ENCODE measurements at places on chromosomes 11 and 22.
A peak's percentile ranks its signal among the peaks of the same experiment; 100 is the strongest.

GRCh38 chr11:112042161-112042960 lies 17.2 kb downstream of the DLAT start:
- DNase-seq, result no peak

DNA sequence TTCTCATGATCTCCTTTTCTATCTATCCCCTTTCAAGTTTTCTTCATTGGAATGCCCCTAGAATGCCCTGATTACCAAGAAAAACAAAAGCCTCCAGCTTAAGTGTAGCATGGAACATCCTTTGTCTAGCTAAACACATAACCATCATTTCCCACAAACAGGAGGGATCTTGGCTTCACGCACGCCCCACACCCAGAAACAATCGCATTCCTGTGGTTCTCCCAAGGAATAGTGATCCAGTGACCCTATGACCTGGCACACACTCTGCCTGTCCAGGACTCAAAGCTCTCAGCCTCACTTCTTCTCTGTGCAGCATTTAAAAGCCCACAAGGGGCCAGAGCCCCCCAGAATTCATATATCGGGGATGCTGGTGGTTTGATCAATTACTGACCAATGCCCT lies 9.3 kb upstream of the POU2AF1 start:
- no peak for DNase-seq

GRCh38 chr11:122094836-122095235 lies 21.2 kb downstream of the BLID start:
- DNase-seq, result no peak

GRCh38 chr11:72088076-72088808 lies 7.6 kb downstream of the LRRC51 start:
- no peak for DNase-seq

DNA sequence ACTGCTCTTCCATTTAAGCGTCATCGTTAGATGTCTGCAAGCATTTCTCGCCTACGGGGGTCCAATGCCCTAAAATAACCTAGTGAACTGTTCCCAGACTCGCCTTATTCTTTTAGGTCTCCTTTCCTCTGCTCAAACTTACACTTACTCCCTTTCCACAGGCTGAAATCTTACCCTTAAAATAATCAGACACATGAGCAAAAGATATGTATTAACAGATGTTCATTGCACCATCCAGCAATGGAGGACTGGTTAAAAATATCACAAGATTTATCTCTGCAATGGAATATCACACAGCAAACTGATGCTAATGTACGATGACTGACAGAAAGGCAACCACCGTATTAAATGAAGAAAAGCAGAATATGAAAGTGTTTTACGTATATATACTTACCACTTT lies 1.6 kb upstream of the CSTF3 start:
- no peak for DNase-seq

DNA sequence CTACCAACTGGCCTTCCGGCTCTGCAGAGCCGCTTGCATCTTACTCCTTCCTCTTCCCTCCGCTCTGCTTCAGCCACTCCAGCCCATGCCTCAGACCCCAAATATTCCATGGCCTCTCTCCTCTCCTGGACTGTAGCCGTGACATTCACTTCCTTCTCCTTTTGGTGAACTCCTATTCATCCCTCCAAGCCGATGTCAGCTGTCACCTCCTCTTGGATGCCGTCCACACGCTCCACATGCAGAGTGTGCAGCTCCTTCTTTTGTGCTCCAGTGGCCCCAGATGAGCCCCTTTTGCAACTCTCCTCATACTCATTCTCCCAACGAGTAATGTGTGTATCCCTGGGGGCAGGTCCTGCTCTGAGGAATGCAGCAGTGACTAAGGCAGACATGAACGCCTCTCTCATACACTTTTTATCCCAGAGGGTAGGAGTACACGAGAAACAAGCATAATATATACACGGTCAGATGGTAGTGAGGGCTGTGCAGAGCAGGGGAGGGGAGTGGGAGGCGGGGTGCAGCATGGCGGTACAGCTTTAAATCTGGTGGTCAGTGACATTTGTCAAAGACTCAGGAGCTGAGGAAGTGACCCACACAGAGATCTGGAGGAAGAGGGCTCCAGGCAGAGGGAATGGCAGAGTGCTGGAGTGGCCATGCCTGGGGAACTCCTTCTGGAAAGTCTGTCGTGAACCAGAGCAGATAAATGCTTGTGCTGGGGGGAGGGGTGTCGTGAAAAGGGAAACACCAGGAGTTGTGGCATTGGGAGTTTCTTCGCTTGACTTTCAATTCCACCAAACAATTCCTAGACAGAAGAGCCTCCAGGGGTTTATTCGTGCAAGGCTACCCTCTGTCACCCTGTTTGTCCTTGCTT lies 83.8 kb upstream of the ATXN10 start:
- DNase-seq, result no peak

- DNase-seq, result no peak
Measured at GRCh38 chr11:47107744-47108143, 68.9 kb downstream of the ARFGAP2 start.

DNA sequence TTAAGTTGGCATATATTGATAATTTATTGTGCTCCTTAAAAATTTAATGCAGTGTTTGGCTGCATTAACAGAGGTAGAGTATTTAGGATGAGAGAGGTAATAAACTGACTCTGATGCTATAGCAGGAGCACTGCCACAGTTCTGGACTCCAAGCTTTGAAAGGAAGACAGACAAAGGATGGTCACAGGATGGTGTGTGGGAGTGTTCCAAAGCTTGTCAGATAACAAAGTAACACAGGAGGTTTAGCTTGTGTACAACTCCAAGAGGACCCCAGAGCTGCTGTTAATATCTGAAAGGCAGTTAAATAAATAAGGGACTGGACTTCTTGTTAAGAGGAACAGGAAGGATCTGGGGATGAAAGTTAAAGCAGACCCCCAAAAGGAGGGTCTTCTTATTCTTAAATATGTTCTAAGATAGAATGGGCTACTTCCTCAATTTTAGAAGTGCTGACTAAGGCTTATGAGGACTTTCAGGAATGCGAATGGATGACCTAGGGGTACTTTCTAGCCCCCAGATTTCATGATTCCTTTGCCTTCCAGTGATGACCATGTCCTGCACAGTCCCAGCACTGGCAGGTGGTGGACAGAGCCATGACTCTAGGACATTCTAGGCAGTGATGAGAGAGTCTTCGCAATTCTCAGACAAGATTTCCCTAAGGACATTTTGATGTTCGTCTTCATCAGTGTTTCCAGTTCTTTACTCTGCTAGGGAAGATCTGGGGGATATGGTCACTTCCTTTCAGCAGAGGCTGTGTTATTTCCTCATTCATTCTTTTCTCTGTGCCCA lies 149.1 kb upstream of the RASSF10 start:
- no peak for DNase-seq

DNA sequence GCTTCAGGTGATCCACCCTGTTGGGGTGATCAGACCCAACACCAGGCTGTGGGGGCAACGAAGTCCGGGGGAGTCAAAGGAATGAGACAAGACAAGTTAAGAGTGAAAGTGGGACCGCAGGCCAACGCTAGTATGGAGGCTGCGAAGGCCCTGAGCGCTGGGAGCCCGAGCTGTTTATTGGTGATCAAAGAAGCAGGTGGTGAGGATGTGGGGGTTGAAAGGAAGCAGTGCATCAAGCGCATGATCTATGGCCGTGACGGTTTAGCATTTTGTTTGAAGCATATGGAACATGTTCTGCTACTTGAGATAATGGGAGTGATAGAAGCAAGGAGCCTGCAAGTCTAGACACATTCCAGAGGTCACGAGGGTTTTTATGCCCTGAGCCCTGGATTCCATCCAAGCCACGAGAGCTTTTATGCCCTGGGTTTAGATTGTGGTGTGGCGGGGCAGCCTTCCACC lies 49.5 kb downstream of the MCHR1 start:
- peak; percentile 52 for DNase-seq

GRCh38 chr22:40469181-40469580 lies 98.8 kb downstream of the SGSM3 start:
- no peak for DNase-seq

- no peak for DNase-seq
Measured at GRCh38 chr22:42947211-42947990, 67.5 kb downstream of the PACSIN2 start.

- DNase-seq, result no peak
Measured at GRCh38 chr11:73260127-73260457, 12.0 kb upstream of the P2RY6 start.

DNA sequence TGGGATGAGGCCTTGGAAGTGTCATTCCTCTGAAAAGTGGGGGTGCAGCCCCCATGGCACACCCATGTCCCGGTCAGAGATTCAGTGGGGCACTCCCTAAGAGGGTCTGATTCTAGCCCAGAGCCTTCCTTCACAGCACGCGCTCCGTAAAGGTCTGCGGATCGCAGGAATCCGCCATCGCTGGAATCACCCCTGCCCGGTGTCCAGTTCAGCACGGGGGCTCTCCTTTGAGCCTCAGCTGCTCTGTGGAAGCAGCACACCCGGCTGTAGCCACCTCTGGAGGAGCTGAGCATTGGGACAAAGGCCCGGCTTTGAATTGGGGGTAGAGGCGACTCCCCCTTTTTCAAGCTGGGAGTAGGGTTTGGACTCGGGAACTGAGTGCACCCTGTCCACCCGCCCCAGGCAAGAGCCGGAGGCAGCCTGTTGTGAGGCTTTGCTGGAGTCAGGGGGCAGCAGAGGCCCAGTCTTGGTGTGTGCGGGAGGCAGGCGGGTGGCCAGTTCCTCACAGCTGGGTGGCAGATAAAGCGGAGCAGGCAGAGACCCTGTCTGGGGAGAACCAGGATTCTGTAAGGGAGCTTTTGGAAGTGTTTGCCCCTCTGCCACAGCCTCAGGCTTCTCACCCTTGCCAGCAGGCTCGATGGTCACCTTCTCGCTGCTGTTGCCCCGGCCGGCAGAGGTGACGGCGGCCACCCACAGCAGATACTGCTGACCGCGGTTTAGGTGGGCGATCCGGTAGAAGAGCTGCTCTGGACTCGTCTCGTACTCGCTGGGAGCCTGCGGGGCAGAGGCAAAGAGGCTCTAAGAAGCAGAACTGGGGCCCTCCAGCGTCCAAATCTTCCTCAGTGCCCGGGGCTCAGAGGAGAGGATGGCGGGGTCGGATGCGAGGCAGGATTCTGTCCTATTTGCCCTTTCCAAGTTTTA lies 115.9 kb downstream of the CEP164 start:
- DNase-seq, result peak; percentile 31

DNA sequence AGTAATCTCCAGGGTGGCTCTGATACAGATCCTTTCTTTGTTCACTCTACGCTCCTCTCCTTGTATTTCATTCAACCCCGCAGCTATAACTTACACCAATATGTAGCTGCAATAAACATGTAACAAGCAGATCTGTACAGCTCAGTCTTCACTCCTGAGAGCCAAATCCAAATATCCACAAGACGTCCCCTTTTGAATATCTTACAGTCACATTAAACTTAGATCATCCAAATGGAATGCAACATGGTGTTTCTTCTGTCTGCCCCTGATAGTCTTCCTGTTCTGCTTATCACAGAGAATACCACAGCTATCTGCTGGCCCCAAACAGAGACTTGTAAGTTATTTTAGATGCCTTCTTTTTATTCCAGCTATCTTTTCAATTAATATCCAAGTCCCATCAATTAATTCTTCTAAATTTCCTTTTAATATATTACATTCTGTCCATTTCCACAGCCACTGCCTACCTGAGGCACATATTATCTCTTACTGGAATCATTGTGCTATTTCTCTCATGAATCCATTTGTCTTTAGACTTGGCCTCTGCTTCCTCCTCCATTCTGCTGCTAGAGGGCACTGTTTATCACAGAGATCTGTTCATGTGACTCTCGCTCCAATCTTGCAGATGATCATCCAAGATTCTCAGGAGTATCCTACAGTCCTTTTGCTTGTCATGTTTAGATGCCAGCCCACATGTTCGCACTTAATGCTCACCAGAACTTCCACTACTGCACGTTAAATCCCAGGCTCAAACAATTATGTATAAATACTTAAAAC lies 908.6 kb downstream of the NTM start:
- no peak for DNase-seq

GRCh38 chr11:47587723-47588326 lies 1.3 kb downstream of the FAM180B start:
- DNase-seq, result no peak

GRCh38 chr11:34154059-34154875 lies 48.8 kb downstream of the NAT10 start:
- no peak for DNase-seq

GRCh38 chr11:10080138-10080537 lies 213.9 kb downstream of the SBF2 start:
- no peak for DNase-seq

- peak; percentile 78 for DNase-seq
Measured at GRCh38 chr11:14414470-14415461, 55.8 kb upstream of the RRAS2 start.

- DNase-seq, result no peak
Measured at GRCh38 chr11:4044976-4045646, 49.5 kb upstream of the RRM1 start.

GRCh38 chr11:85809191-85809590 lies 1.8 kb downstream of the SYTL2 start:
- DNase-seq, result no peak

DNA sequence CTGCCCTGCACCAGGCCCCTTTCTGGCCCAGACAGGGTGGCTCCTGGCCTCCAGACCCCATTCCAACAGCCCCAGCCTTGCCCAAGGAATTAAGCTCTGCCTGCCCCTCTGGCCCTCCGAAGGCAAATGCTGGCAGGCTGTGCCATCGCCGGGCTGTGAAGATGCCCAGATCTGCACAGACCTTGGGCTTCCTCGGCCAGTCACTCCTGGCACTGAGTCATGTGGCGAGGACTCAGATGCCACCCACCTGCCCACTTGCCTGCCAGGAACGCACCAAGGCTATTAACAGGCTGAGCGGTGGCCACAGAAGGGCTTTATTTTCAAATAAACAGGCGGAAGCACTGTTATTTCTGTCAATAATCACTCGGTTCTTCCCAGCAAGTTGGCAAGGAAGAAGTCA lies 50.3 kb upstream of the TTLL12 start:
- DNase-seq, result no peak

DNA sequence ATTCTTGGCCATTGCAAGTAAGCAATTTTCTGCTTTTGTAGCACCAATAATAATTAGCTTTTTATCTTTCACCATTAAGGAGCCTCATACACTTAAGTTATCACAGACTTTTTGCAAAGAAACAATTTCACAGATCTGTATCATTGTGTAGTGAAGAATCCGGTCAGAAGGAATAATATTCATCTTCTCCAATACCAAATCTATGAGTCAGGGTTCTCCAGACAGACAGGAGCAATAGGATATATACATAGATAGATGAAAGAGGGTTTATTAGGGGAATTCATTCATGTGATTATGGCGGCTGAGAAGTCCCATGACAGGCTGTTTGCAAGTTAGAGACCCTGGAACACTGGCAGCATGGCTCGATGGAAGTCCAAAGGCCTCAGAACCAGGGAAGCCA lies 82.9 kb upstream of the UBASH3B start:
- DNase-seq, result no peak

GRCh38 chr11:64919627-64920026 lies 2.6 kb upstream of the ATG2A start:
- no peak for DNase-seq

Data from activated CD4-positive, alpha-beta T cell treated with anti-CD3 and anti-CD28 coated beads, Interleukin-2, amount 50 U/mL, for 48 hours (primary cell).